ENCODE measurements at places on chromosomes 12 and 14.
A peak's percentile ranks its signal among the peaks of the same experiment; 100 is the strongest.

- no peak for DNase-seq
Measured at GRCh38 chr14:57574617-57575288, 81.1 kb upstream of the CCDC198 start.

DNA sequence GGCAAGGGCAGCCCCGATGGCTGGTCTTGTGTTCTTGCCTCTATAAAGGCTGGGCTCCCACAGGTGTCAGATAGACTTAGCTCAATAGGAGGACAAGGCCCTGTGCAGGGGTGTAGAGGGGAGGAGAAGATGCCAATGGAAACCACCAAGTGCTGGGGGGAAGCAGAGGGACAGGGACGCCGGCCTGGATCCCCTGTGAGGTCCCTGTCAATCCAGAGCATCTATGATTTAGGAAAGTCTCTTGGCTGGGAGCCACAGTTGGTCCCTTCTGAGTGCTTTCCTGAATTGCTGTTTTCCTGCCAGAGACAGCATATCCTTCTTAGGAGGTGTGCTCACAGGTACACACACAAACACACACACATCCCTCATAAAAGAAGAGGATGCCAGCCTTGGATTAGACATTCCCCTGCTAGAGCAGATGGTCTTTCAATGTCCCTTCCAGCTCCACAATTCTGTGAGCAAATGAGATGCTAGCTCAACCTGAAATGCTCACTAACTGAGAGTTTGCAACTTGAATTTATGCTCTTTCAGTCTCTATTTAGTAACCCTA, 62.7 kb downstream of the TTC7B start:
- DNase-seq: no peak

- no peak for DNase-seq
Measured at GRCh38 chr12:95593266-95593871, 42.1 kb upstream of the USP44 start.

GRCh38 chr14:58628406-58628805, 9.4 kb upstream of the DACT1 start:
- DNase-seq: no peak

DNA sequence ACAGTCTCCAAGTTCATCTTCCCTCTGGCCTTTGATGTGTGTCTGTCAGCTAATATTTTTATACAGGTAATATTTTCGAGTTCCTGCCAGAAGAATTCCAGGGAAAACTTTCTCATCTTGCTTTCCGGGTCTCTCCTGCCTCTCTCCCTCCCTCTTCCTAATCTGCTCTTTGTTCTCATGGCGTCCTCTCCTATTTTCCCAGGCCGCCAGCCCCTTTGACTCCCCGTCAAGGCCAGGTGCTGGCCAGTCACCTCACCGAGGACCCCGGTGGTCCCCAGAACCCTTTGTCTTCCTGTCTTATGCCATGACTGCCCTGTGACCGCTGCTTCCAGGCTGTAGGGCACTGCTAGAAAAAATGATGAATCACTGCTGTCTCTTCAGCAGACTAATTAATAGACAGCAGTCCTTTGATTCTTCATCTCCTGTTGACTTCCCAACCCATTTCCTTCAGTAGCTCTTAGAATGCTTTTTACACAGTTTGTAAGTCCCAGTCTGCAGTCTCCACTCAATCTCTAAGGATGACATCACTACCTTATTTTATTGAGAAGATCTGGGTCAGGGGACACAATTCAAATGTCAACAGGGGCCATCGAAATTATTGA, 40.7 kb downstream of the PPFIBP1 start:
- DNase-seq: no peak

- DNase-seq: no peak
Measured at GRCh38 chr14:62126879-62127478, 364.8 kb downstream of the SNAPC1 start.

GRCh38 chr12:45568808-45569207, 160.7 kb upstream of the ARID2 start:
- DNase-seq: no peak

- DNase-seq: no peak
Measured at GRCh38 chr14:64434528-64434927, 30.8 kb upstream of the AKAP5 start.

DNA sequence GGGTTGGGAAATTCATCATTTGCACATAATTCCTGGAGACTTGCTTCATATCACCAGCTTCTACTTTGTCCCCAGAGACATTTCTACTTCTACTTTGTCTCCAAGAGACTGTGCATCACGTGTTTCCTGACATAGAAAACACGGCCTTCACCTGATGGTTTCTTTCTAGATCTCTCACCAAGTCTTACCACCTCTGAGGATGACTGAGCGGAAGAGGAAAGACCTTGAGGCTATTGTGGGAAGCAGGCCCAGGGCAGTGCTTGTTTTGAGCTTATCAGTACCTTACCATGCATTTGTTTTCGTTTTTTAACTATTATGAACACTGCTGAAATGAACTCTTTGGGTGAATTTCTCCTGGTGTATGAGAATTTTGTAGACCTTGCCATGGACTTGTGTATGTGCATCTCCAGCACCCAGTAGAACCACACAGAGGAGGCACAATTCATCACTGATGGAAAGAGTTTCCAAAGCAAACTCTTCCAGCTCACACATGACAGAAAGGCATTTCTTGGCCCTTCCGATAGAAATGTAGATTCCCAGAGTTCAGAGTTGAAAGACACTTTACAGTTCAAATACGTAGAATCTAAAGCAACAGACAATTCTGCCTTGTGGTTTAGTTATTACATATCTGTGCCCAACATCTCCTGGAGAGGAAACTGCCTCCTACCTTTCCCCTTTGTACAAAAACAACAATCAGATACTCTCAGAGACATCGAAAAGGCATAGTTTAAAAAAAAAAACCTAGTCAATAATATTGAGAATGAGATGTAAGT, 434.7 kb downstream of the FUT8 start:
- DNase-seq: no peak

GRCh38 chr12:32048791-32049190, 57.9 kb upstream of the BICD1 start:
- DNase-seq: no peak

DNA sequence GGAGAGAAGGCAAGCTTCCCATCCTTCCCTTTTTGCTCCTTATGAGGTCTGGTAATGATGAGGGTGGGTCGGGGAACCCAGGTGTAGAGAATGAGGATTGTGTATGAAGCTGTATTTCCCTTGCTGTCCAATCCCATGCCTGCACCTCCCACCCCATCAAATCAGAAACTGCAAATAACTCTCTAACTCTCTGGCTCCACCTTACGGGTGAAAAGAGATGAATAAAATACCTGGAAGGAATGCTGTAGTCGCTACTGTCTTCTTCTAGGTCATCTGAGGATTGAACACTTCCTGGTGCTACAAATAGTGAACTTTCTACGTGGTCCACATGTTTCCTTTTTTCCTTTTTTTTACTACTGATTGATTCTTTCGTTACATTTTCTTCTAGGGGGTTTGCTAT, 38.9 kb upstream of the DICER1 start:
- no peak for DNase-seq

DNA sequence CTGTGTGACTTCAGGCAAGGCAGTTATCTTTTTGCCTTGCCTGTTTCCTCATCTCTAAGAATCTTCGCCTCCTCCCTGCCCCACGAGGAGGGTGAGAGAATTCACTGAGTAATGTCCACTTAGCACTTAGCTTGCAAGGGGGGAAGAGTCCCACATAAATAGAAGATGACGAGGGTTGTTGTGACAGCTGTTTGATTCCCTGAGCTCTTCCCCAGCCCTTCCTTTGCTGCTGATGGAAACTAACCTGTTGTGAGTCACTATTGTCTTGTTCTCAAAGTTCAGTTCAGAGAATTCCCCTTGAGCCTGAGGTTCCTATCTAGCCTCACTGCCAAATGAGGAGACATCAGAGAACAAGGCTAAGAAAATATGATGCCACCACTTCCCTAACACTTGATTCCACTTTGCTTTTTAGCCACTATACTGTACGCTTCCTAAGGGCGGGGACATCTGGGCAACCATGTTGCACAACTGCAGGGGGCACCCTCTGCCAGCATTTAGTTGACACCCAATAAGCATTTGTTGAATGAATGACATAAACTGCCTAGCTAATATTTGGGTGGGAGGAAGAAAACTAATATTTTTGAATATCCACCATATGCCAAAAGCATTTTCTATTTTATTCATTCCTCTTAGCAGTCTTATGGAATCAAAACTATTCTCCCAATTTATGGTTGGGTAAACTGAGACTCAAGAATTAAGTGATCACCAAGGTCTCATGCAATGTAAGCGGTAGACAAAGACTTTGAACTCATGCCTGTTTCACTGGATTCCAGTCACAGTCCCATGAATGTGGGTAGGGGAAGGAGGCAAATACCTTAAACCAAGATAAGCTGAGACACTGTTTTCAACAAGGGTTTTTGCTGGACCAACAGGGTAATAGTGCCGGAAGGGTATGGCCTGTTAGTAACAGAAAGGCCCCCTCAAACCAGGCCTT, 77.6 kb downstream of the ZFP36L1 start:
- no peak for DNase-seq

GRCh38 chr12:26226122-26226521, 30.7 kb downstream of the SSPN start:
- DNase-seq: no peak

DNA sequence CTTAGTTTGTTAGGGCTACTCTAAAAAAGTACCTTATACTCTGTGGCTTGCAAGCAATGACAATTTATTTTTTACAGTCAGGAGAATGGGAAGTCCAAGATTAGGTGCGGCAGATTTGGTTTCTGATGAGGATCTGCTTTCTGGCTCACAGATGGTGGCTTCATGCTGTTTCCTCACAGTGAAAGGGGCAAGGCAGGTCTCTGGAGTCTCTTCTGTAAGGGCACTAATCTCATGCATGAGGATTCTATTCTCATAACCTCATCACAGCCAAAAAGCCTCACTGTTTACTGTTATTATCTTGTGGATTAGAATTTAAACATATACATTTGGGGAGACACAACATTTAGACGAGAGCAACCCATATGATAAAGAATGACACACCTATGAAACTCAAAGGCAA, 1957.4 kb upstream of the SEL1L start:
- DNase-seq: no peak

DNA sequence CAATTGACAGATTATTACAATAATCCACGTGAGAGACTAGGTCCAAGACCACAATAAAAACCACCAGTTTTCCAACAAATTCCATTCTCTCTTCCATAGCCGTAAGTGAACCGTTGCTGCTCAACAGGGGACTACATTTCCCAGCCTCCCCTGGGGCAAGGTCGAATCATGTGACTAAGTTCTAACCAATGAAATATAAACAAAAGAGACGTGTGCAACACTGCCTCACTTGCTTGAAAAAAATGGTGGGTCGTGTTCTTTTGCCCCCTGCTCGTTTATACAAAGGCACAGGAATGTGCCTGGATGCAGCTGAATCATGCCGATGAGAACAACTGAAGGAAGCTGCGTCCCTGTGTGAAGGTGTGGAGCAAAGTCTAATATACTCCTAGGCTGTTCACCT, 51.1 kb downstream of the HSPB8 start:
- DNase-seq: no peak

DNA sequence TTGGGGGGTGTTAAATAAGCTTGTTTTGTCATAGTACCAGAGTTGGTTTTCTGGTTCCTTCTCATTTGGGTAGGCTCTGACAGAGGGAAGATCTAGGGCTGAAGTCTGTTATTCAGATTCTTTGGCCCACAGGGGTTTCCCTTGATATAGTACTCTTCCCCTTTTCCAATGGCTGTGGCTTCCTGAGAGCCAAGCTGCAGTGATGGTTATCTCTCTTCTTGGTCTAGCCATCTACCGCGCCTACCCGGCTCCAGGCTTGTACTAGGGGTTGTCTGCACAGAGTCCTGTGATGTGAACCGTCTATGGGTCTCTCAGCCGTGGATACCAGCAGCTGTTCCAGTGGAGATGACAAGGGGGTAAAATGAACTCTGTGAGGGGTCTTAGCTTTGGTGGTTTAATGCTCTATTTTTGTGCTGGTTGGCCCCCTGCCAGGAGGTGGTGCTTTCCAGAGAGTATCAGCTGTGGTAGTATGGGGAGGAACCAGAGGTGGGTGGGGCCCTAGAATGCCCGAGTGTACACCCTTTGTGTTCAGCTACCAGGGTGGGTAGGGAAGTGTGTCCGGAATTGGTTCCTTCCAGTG, 209.7 kb downstream of the GPHN start:
- no peak for DNase-seq

DNA sequence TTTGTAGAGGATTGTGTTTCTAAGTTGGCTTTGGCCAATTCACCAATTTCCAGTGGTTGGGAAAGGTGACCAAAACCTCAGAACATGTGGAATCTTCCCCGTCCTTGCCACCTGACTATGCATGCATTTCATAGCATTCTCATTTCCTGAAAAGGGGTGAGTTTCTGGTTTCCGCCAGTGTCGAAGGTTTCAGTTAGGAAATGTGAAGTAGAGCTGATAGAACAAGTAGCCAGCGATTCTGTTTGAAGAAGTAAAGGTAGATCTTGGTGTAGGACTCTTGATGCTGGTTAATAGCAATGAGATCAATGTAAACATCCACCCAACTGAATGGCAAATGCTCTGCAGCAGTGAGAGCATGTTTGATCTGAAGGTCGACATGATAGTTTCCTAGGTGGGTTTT, 15.9 kb downstream of the SMOC1 start:
- no peak for DNase-seq

GRCh38 chr12:107779077-107779831, 4.8 kb downstream of the ASCL4 start:
- DNase-seq: peak; percentile 48

GRCh38 chr12:132561427-132562156, 48.8 kb downstream of the LRCOL1 start:
- no peak for DNase-seq

GRCh38 chr14:71103662-71104484, 196.6 kb downstream of the PCNX1 start:
- no peak for DNase-seq

GRCh38 chr12:40769846-40770245, 77.6 kb downstream of the CNTN1 start:
- no peak for DNase-seq

- DNase-seq: no peak
Measured at GRCh38 chr14:32304296-32304695, 24.8 kb upstream of the AKAP6 start.

DNA sequence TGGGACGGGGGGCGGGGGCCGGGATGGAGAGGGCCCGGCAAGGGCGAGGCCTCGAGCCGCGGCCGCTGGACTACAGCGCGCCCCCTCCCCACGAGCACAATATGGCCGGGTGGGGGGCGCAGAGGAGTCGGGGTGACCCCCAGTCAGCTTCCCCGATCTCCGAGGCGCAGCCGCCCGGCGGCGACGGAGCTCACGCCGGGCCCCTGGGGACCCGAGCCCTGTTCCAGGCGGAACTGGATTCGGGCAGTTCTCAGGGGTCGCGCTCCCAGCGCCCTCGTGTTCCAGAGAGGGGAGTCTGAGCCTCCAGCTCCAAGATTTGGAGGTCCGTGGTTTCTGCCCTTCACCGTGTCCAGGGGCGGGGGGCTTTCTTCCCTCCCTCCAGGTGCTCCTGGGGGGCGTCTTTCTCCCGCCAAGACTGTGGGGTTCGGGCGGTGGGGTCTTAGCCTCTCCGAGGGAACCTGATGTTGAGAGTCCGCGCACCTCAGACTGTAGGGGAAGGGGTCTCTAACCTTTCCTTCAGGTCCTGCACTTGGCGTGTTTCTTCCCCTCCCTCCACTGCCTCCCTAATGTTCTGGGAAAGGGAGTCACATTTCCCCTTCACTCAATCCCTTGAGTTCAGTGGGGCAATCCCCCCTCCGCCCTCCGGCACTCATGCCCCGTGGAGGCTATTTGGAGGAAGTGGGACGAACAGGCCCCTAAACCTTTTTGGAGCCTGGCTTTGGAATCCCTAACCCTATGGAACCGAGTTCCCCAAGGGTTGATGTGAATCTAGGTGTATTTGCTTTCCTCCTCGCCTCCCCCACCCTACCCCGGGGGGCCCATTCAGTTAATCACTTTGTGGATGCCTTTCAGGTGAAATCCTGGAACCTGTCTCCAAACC, 584 bp downstream of the ACVR1B start:
- DNase-seq: no peak

GRCh38 chr12:48125985-48126384, 6.8 kb downstream of the PFKM start:
- DNase-seq: no peak
